Activated CD4-positive, alpha-beta T cell treated with anti-CD3 and anti-CD28 coated beads, Interleukin-2, amount 10 ng/mL, durations not matched to agents 7 days and 5 days (primary cell): ENCODE measurements at places on chromosomes 4 and X. TPM values are rescaled to one million over a fixed set of nuclear protein-coding genes. Genes with fewer than 3 reads are reported as not detected.

MGAT4D gene
- total RNA-seq = not detected

RBM46 gene
- not detected for total RNA-seq

- DNase-seq = no peak
Measured at GRCh38 chr4:118999919-119000318, 111.3 kb downstream of the SYNPO2 start.

- no peak for DNase-seq
Measured at GRCh38 chr4:153038623-153039311, 102.6 kb downstream of the FHDC1 start.

- peak; percentile 9 for DNase-seq
Measured at GRCh38 chrX:154096140-154097002, 1.1 kb downstream of the MECP2 start.

DNA sequence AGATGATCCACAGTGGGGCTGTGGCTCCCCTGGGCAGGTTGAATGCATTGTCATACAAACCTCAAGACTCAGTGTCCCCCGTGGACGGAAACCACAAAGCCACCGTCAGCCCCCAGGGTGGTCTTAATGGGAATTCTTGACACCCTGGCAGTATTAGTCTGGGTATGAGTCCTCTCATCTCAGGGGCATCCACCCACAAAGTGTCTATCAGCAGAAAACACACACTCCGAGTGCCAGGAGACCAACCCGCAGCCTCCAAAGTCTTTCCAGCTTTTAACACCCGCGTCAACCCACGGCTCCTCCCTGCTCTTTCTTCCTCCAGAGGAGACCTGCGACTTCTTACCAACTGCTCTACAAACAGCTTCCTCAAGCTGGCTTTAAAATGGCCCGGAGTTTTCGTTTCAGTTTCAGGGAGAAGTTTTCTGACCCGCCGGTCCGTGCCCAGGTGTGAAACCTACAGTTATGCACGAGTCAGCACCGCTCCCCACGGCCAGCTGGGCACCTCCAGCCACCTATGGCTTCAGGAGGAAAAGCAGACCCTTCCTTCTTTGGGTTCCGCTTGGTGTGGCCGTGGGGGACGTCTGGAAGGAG, 14.4 kb upstream of the ASMTL start:
- peak; percentile 73 for DNase-seq

DNA sequence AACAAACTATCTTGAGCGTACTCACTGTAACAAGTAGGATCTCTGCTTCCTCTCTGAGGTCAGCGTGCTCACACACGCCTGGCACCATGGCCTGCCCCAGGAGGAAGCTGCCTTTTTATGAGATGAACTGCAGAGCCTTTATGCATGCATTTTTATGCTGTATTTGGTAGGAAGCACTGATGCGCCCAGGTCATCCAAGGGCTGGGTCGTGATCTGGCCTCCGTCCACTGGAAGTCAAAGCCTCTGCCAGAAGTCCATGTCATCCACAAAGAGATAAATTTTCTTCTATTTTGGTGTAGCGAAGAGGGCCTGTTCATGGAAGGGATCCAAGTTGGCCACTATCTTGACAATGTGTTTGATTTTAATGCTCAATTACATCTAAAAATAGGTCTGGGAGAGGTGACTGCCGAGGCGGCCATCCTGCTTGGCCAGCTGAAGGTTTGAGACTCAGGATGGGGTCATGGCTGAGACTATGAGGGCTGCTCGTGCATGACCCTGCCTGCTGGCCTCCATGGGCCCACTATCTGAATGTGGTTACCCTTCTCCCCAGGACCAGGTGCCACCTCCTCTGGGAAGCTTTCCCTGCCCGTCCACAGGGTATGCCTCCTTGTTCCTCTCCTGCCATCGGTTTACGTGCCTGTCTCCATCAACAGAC, 50.3 kb downstream of the HTRA3 start:
- DNase-seq = no peak

GRCh38 chr4:79869597-79870237, 203.3 kb downstream of the ANTXR2 start:
- no peak for DNase-seq
